ENCODE measurements at places on chromosomes 3 and 15.

DNA sequence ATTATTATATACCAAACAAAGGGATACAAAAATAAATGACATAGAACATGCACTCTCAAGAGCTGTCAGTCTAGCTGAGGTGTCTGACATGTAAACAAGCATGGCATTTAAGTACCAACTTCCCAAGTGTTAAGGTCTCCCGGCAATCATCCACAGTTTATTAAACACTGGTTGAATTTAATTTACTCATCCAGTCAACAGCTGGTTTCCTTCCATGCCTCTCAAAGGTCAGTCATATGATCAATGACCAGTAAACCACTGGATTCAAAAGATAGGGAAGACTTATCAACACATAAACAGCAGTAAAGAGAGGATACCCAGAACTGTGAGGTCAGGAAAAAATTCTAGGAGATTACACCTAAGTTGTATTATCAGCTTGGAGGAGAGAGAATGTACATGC lies 80.4 kb downstream of the ADAM10 start:
- DNase-seq, result no peak

DNA sequence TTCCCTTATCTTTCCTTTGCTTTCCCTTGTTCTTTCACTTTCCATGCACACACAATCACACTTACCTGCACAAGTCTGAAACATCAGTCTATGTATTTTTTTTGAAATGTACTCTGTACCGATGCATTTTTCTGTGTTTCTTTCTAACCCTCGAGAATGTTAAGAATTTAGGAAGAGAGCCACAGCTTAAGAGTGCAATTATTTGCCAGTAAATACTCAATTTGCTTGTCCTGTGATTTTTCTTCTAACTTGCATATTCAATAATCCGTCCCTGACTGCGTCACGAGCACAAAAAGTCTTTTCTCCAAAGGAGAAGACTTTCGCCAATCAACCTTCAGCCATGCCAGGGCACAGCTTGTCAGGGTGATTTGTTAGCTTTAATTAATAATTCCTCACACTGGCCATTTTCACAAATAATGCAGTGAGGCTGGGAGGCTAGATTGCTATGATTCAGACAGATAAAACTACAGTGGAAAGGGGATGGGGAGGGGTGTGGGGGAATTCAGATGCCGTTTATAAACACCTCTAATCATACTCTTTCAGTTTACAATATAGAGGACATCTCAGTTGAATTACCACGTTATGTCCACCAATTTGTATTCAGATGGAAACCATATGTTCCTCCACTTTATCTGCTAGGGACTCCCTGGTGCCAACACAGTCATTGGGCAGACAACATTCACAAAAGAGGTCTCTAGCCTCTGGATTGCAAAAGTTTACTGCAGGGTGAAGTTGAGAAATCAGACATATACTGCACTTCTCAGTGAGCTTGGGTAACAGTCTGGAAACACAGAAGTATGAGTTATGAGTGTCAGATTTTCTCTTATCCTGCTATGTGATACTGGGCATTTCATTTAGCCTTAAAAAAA lies 388.0 kb downstream of the ZBTB20 start:
- DNase-seq, result no peak

- DNase-seq, result no peak
Measured at GRCh38 chr15:66249605-66250174, 3.9 kb downstream of the MEGF11 start.

DNA sequence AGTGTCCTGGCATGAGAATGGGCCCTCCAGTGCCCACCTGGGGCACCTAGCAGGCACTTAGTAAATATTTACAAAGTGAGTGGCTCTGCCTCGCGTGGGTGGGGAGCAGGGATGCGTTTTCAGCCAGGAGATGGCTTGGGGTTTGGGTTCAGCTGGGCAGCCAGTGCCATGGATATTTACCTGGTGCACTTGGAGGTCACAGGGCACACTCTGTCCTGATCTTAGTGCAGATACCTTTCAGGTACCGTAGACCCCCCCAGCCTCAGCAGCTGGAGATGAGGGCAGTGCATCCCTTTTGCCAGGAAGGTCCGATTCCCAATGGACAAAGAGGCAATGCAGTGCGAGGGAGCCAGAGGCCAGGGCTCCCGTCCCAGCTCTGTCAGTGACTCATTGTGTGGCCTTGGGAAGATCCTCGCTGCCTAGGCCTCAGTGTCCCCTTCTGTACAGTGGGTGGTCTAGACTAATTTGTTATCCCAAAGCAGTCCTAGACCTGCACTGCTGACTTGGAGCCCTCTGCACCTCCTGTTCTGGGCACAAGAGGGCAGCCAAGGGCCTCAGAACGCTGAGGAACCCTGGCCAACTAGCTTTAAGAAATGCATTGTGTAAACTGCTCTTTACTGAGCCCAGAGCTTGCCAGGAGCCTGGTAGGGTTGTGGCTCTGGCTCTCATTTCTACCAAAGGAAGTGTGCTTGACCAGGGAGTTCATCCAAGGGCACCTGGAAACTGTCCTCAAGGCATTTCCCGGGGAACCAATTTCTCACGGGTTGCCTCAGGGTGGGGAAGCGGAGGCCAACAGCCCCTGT lies 16.0 kb downstream of the HDAC11 start:
- peak; percentile 75 for DNase-seq

DNA sequence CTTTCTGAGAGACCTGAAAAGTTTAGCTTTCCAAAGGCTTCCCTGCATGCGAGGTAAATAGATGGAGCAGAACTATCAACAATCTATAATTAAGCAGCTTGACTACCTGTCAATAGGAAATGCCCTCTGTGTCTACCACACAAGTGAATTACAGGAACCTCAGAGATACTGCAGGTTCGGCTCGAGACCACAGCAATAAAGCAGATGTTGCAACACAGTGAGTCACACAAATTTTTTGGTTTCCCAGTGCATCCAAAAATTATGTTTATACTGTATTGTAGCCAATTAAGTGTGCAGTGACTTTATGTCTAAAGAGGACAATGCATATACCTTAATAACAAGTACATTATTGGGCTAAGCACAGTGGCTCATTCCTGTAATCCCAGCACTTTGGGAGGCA lies 252.0 kb downstream of the UBE2E2 start:
- DNase-seq, result no peak

GRCh38 chr3:189513281-189514117 lies 117.7 kb upstream of the TP63 start:
- no peak for DNase-seq

DNA sequence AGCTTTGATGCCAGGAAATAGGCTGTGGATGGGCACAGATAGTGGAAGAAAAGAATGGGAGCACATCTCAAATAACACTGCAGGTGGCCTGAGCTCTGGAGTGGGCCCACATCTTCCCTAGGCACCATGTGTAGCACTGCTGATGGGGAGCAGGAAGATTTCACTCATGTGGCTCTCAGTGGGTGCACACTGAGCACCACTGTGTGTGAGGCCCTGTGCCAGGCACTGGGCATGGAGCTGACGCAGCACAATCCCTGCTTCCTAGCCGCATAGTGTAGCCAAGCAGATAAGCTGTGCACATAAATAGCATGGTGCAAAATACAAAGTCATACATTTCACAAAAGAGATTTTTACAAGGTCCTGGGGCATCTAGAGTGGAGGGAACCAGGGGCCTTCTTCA lies 101.6 kb downstream of the MOBP start:
- DNase-seq, result no peak

DNA sequence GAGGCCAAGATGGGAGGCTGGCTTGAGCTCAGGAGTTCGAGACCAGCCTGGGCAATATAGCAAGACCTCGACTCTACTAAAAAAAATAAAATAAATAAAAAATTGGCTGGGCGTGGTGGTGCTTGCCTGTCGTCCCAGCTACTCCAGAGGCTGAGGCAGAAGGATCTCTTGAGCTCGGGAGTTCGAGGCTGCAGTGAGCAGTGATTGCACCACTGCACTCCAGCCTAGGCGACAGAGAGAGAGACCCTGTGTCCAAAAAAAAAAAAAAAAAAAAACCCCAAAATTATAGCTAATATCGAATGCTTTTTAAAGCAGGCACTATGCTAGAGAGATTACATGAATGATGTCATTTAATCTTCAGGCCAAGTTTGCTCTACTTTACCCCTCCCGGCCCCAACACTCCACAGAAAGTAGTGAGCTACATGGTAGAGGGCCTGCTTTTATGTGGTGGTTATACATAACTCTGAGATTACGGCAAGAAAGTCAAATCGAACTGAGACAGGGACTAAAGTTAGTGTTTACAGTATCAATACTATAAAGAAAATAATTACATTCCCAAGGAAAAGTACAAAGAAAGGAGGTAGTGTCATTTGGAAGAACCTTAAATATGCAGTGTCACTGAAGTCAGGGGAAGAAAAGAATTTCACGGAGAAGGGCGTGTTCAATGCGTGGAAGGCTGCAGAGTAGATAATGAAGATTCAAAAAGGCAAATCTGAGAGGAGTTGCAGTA lies 1.1 kb downstream of the ADPGK start:
- no peak for DNase-seq

DNA sequence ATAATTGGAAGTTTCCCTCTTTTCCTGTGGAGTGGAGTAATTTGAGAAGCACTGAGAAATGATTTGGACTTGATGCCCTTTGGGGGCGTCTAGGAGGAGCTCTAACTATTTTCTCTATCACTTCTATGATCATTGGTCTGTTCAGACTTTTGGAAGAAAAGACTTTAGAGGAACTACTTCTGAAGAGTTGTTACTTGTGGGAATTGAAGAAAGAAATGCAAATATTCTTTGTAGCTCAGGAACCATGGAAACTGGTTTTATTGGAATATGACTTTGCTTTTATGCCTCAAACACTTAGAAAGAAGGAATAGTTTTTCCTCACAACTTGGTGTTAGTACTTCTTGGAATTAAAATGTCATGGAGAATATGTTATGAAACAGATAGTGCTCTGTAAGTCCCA lies 122.0 kb upstream of the ALDH1A3 start:
- no peak for DNase-seq

DNA sequence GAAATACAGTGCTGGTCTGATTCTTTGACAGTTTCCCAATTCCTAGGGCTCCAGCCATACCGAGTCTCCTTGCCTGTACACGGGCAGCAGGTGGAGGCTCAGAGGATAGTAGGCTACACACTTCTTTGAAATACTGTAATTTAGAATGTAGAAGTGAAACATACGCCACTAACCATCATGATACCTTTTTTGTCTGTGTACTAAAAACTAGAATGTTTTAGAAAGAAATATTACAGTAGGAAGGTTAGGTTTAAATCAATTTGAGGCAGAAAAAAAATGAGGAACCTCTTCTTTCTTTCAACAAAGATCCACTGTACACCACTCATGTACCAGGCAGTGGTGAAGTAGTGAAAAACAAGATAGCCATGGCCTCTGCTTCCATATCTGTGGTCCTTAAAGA lies 354.7 kb downstream of the MCTP2 start:
- DNase-seq, result no peak

- no peak for DNase-seq
Measured at GRCh38 chr15:77059786-77060361, 11.0 kb downstream of the TSPAN3 start.

DNA sequence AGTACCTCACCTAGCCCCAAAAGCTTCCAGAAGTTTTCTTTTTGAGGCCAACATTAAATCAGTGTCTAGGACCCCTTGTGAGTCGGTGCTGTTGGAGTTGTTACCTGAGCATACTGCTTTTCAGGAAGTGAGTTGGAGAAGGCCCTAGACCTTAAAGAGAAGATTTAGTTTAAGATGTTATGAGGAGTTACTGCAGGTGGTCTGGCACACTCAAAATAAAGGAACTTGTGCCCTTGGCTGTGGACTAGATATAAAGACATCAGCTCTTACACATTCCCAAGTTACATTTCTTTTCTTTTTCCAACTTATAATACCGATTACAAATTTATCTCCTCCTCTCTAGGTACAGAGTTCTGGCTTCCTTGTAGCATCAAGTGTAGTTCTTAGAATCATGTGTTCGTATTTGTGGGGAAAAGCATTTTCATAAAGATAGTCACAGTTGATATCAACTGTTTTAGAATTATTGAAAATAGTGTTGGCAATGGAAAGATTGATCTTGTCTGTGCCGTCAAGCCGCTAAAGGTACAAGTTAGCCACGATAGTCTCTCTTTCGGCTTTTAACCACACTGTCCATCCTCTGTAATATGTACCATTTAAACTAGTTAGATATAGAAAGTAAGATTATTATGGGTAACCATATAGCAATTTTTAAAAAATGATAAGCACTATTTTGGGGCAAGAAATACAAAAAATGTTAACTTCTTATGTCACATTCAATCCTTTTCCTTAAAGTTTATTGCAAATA lies 8.6 kb downstream of the ZIC1 start:
- no peak for DNase-seq

GRCh38 chr15:41558400-41559238 lies at the start of gene TYRO3:
TYRO3 (plus strand) TSS chr15:41559212; CDS start chr15:41559258, 46 bp downstream.
- DNase-seq, result no peak

DNA sequence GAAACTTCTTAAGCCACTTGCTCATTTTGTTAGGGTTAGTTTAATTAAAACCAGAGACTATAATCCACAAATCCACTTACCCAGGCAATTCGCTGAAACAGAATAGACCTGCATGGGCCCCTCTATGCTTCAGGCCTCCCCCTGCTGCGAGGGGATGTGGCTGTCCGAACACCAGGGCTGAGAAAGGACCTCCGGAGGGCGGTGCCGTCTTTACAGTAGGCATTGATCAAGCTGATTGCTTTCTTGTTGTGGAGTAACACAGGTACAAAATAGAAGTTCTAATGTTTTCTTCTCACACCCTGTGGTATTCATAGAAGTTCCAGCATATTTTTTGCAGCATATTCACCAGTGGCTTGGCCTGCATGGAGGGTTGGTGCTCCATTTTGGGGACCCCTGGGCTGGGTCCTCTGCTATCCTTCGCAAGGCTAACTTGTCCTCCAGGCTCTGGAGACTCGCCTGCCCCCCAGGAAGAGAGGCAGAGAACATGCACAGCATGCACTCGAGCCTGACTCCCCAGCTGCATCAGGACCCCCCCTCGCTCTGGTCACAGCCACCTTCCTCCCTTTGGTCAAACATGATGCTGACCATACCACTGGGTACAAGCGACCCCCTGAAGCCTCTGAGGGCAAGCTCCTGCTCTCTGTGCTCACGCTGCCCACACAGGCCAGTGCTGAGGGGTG lies 55.3 kb downstream of the TPRA1 start:
- DNase-seq, result no peak

DNA sequence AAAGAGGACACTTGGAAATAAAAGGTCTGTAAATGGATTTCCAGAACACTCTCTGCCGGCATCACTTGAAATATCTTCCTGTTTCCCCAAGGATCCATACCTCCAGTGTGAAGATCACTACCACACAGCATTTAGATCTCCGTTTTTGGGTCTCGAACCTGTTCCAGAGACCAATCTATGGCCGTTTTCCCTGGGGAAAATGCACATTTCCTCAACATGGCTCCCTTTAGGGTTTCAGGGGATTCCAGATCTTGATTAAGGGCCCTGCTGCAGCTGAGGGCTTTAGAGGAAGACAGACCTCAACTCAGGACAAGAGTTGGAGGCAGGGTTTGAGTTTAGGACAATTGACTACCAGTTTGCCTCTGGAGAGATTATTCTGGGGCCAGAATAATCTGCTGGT lies 2.1 kb downstream of the CTSH start:
- DNase-seq, result no peak

DNA sequence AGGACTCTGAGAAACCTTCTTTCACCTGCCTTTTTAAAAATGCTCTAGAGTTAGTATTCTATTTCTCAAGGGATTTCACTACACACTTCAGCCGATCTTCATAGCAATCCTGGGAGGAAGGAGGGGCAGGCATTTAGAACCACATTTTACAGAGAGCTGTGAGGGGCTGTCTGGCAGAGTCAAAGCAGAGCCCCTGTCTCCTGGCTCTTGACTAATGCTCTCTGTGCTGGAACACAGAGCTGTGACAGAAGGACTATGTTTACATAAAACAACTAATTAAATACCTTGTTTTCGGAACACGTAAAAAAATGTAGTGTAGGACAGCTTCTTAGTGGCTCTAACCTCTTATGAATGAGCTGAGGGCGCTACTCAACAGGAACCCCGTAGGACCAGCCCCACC lies 7.6 kb upstream of the SPTBN5 start:
- DNase-seq, result no peak
